Activated T-helper 2 cell treated with anti-CD3 and anti-CD28 coated beads, Interferon-gamma antibody, Interleukin-2, Interleukin-4, amounts not matched to agents 10 μg/mL and 5 μg/mL and 100 μg/mL, durations not matched to agents 14 hours and 24 hours and 36 hours (primary cell): ENCODE measurements at places on chromosomes 12 and 14.
A peak's percentile ranks its signal among the peaks of the same experiment; 100 is the strongest.

DNA sequence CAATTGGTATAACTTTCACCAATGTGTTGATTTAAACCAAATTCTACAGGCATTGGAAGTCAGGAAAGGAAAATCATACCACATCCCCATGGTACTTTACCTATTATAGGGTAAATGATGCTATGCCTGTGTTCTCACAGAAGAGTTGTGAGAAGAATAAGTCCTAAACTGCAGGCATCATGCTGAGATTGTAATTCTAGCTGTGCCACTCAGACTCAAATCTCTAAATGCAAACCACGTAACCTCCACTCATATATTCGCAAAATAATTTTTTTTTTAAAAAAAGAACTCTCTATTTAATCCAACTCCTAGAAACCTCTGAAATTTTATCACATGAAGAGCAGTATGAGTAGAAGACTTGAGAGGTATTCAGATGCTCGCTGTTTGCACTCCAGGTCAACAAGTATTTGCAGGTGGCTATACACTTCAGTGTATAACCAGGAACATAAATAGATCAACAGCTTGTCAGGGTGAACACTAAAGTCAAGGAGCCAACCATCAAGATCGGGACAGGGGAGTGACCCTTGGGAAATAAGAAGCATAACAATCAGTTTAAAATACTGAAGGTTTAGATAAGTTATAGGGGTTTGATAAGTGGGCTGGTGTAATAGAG lies 110.1 kb downstream of the SLC25A21 start:
- DNase-seq = no peak
- no peaks in the 10 kb centered on the region for H3K36me3 ChIP-seq
- H3K27me3 ChIP-seq = no peaks in the 10 kb centered on the region
- H3K4me1 ChIP-seq = no peaks in the 10 kb centered on the region
- no peak overlapping the region for H3K27ac ChIP-seq

DNA sequence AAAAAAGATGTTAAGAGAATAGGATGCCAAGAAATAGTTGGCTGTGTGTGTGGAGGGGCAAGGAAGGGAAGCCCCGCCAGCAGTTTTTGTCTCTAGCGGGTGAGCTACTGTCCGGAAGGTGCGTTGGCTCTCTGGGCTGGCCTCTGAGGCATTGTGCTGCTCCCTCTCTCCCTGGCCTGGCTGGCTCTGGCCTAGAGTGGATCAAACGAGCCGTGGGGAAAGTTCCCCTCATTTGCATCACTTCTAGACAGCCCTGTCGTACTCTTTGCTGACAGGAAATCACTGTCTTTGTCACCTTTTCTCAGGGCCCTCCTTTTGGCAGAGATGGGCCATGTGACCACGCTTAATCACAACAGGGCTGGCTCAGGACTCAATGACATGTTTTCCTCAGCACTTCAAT lies 236.1 kb upstream of the NPAS3 start:
- H3K4me3 ChIP-seq = no peak overlapping the region
- H3K4me1 ChIP-seq = no peaks in the 10 kb centered on the region
- H3K27ac ChIP-seq = no peak overlapping the region
- no peak for DNase-seq
- no peaks in the 10 kb centered on the region for H3K27me3 ChIP-seq

DNA sequence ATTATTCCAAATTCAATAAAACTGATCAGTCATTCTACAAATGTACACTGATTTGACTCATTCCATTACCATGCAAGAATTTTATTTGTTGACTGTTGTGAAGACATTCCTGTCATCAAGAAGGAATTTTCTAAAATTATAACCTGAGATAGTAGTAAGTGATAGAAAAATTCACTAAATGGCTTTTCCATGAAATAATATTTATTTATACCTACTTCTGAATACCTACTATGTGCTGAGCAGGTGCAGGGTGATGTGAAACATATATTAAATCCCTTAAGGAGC lies 841.7 kb downstream of the NRXN3 start:
- H3K36me3 ChIP-seq = no peaks in the 10 kb centered on the region
- no peaks in the 10 kb centered on the region for H3K4me1 ChIP-seq
- no peaks in the 10 kb centered on the region for H3K27me3 ChIP-seq
- DNase-seq = no peak

DNA sequence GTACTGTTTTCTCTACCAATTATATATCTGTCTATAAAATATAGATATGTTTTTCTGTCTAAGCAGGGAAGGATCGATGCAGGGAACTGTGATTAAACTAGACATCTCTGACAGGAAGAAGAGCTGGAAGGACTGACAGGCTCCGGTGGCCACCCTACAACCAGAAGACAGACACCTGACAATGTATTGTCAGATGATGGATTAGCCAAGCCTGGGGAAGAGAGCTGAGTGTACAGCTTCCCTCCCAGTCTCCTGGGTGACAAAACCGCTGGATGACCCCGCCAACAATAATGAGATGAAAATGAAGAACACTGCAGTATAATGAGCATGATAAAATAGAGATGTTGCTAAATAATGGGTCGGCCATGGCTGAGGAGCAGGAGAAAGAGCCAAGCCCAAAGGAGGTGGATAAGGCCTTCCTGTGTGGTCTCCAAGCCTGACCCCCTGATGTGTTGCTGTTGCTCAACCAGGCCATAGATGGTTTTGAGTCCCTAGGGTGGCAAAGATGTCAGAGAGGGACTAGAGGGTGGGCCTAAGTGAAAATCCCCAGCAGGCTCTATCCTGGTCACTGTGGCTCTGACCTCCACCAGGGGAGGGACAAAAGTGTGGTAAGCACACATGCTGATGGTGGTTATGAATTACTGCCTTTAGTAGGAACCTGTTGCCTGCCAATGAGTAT lies 28.2 kb downstream of the DHRS2 start:
- H3K27ac ChIP-seq = no peak overlapping the region
- H3K27me3 ChIP-seq = peaks cover 4% of the 10 kb centered on the region
- DNase-seq = no peak
- H3K36me3 ChIP-seq = no peaks in the 10 kb centered on the region
- H3K4me3 ChIP-seq = no peak overlapping the region

DNA sequence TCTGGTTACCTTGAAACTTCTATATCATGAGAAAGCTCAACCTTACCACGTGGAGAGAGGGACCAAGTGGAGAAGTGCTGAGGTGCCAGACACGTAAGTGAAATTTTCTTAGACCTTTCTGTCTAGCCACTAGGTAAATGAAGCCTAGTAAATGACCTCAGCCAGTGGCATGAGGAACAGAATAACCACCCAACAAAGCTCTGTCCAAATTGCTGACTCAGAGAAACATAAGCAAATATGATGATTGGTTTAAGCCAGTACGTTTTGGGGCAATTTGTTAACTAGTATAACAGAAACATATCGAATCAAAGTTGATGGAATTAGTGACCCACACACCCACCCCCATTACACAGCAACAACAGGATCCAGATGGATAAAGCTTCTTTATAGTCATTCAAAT lies 75.2 kb upstream of the MAX start:
- peaks cover 12% of the 10 kb centered on the region for H3K36me3 ChIP-seq
- H3K4me1 ChIP-seq = peaks cover 21% of the 10 kb centered on the region
- DNase-seq = no peak
- H3K27me3 ChIP-seq = peaks cover 2% of the 10 kb centered on the region
- H3K4me3 ChIP-seq = no peak overlapping the region

- H3K36me3 ChIP-seq = no peaks in the 10 kb centered on the region
- no peak for DNase-seq
- no peak overlapping the region for H3K27ac ChIP-seq
- no peak overlapping the region for H3K4me3 ChIP-seq
- peaks cover 28% of the 10 kb centered on the region for H3K27me3 ChIP-seq
Measured at GRCh38 chr14:61566537-61567225, 128.6 kb upstream of the HIF1A start.

DNA sequence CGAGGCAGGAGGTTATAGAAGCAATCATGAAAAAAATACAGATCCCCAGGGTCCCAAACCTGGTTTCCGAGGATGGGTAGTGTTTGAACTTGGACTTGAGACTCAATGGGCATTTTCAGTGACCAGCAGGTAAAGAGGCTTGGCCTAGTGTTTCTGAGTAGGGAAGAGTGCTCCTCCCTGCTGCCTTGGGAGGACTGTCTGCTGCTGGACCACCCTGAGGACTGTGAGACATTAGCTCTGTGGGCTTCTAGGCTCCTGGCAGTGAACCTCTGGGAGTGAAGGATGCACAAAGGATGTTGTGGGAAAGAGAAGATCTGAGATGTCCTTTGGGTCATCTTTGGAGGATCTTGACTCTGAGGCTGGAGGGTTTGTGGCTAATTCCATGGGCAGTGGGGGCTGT lies 30.5 kb downstream of the ANKRD9 start:
- DNase-seq = no peak
- H3K27ac ChIP-seq = no peak overlapping the region
- H3K4me3 ChIP-seq = no peak overlapping the region
- H3K27me3 ChIP-seq = no peaks in the 10 kb centered on the region
- peaks cover 4% of the 10 kb centered on the region for H3K4me1 ChIP-seq

DNA sequence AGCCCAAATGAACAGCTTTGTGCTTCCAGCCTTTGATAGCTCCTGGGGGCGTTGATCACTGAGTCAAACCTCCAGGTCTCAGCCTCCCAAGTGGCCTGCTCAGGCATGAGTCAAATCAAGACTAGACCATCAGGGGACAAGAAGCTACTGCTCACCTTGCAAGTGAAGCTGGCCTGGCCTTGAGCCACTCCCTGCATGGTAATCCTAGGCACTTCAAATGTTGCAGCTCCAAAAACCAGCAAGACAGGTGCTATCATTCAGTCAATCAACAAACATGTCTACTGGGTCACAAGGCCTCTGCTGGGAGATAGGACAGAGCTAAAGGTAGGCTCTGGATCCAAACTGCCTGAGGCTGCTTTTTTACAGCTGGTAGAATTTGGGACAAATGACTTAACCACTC lies 33.1 kb upstream of the NOS1 start:
- no peaks in the 10 kb centered on the region for H3K36me3 ChIP-seq
- H3K4me3 ChIP-seq = no peak overlapping the region
- no peaks in the 10 kb centered on the region for H3K27me3 ChIP-seq
- H3K4me1 ChIP-seq = no peaks in the 10 kb centered on the region
- no peak for DNase-seq

DNA sequence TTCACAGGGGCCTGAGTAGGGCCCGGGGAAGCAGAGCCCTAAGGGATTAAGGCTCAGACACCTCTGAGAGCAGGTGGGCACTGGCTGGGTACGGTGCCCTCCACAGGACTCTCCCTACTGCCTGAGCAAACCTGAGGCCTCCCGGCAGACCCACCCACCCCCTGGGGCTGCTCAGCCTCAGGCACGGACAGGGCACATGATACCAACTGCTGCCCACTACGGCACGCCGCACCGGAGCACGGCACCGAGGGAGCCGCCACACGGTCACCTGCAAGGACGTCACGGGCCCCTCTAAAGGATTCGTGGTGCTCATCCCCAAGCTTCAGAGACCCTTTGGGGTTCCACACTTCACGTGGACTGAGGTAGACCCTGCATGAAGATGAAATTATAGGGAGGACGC lies 7.1 kb downstream of the LTBR start:
- no peaks in the 10 kb centered on the region for H3K36me3 ChIP-seq
- peaks cover 11% of the 10 kb centered on the region for H3K27me3 ChIP-seq
- H3K4me3 ChIP-seq = no peak overlapping the region
- no peak for DNase-seq
- no peak overlapping the region for H3K27ac ChIP-seq

- H3K4me1 ChIP-seq = no peaks in the 10 kb centered on the region
- DNase-seq = no peak
- H3K36me3 ChIP-seq = no peaks in the 10 kb centered on the region
Measured at GRCh38 chr12:45475594-45475993, 253.9 kb upstream of the ARID2 start.

DNA sequence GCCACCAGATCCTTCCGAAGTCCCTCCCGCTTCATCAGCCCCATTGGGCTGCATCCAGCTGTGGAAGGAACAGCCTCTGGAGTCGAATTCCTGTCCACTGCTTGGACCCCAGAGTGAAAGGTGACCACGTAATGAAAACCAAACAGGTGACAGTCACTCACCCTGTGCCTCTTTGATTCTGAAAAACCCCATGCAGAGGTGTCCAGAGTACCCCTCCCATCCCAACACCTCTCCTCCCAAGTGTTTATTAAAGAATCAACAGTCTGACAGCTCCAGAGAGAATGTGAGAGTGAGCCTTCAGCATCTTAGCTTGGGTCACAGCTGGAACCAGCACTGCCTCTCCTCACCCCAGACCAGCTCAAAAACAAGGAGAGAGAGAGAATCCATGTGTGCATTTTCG lies 178.6 kb upstream of the NOS1 start:
- H3K4me3 ChIP-seq = no peak overlapping the region
- DNase-seq = no peak
- no peaks in the 10 kb centered on the region for H3K4me1 ChIP-seq
- H3K36me3 ChIP-seq = no peaks in the 10 kb centered on the region
- no peaks in the 10 kb centered on the region for H3K27me3 ChIP-seq

DNA sequence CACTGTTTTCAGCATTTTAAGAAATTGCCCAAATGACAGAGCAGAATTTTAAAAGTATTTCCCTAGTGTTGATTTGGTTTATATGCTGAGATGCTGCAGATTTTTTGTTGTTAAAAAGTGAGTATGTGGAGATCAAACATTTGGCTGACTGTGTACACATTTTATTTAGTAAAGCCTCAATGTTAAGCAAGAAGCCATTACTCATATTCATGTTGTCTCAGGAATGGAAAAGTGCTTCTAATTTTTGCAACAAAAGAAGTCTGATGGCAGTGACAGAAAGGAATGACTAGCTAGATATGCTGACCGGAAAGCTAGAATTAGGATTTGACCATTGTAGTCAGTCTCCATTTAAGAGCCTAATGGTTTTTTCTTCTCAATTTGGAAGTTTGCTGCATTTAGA lies 22.5 kb downstream of the SLC38A6 start:
- no peaks in the 10 kb centered on the region for H3K36me3 ChIP-seq
- no peak overlapping the region for H3K27ac ChIP-seq
- H3K4me1 ChIP-seq = no peaks in the 10 kb centered on the region
- no peak for DNase-seq
- no peak overlapping the region for H3K4me3 ChIP-seq

GRCh38 chr12:57934819-57935218 lies 6.5 kb upstream of the ATP23 start:
- H3K36me3 ChIP-seq = peaks cover 24% of the 10 kb centered on the region
- H3K4me1 ChIP-seq = peaks cover 24% of the 10 kb centered on the region
- no peaks in the 10 kb centered on the region for H3K27me3 ChIP-seq
- DNase-seq = no peak
- H3K27ac ChIP-seq = peak overlapping the region; percentile 96

DNA sequence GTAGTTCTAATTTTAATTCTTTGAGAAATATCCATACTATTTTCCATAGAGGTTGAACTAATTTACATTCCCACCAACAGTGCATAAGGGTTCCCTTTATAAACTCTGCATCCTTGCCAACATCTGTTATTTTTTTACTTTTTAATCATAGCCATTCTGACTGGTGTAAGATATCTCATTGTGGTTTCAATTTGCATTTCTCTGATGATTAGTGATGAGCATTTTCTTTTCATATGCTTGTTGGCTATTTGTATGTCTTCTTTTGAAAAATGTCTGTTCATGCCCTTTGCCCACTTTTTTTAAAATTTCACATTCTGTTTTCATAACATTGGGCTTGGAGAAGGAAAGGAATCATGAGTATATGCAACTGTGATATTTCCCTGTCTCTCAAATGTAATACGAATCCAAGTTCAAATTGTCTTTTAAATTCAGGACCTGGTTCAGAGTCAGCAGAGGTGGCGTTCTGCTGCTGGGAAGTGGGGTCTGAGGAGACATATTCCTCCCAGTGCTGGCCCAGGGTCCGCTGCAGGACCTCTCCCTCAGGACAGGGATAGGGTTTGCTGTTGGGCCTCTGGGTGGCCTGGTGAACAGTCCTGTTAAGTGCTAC lies 81.2 kb upstream of the ETV6 start:
- no peak overlapping the region for H3K27ac ChIP-seq
- H3K4me1 ChIP-seq = no peaks in the 10 kb centered on the region
- DNase-seq = no peak
- peaks cover 35% of the 10 kb centered on the region for H3K27me3 ChIP-seq
- H3K4me3 ChIP-seq = no peak overlapping the region
